H9 (cell line): ENCODE measurements at places on chromosomes 1 and 21. TPM values are rescaled to one million over a fixed set of nuclear protein-coding genes. Genes with fewer than 3 reads are reported as not detected.
A peak's percentile ranks its signal among the peaks of the same experiment; 100 is the strongest.

- H3K36me3 ChIP-seq = no peaks in the 10 kb centered on the region
- H3K27me3 ChIP-seq = no peaks in the 10 kb centered on the region; the same call in 1 of the 2 replicates
- H3K4me1 ChIP-seq = peaks cover 5% of the 10 kb centered on the region; the same call in 1 of the 2 replicates
- no peak overlapping the region for H3K27ac ChIP-seq
- no peak for DNase-seq
Measured at GRCh38 chr1:111906816-111907215, 82.7 kb downstream of the KCND3 start.

DNA sequence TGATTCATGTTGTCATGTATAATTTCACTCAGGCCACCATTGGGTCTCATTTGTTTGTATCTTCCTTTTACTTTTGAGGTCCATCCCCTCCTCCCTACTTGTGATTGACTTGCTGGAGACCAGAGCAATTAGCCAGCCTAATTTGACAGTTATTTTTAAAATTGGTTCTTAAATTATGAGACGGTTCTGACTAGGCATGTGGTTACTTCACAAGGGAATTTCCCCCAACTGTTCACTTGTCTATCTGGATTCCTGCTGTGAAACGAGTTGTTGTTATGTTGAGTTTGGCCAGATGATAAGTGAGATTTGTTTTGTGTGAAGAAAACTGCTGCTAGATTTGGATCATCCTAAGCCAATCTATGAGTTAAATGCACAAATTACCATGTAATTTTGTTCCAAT, 359.1 kb downstream of the BARHL2 start:
- no peak overlapping the region for H3K27ac ChIP-seq
- DNase-seq = no peak
- no peak overlapping the region for H3K4me3 ChIP-seq
- H3K4me1 ChIP-seq = no peaks in the 10 kb centered on the region

GRCh38 chr1:218945050-218945449, 228.6 kb upstream of the LYPLAL1 start:
- H3K4me1 ChIP-seq = no peaks in the 10 kb centered on the region
- no peaks in the 10 kb centered on the region for H3K36me3 ChIP-seq
- no peaks in the 10 kb centered on the region for H3K27me3 ChIP-seq
- H3K27ac ChIP-seq = no peak overlapping the region

DNA sequence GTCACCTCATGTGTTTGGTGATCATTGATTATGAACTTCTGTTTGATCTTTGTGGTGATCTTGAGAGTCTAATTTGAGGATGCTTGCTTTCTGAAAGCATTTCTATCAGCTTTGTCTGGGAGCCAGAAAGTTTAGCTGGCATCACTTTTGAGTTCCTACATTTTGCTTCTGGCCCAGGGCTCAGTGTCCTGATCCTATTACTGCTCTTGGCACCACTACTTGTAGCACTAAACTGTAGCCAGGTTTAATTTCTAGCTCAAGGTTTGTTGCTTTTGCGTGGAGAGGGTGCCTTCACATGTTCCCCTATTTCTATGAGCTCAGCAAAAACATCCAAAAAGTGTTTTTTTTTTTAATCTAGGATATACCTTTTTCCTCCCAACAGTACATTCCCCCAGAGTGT, 9.3 kb downstream of the TTC3 start:
- no peak overlapping the region for H3K4me3 ChIP-seq
- H3K27me3 ChIP-seq = no peaks in the 10 kb centered on the region
- H3K27ac ChIP-seq = no peak overlapping the region
- no peaks in the 10 kb centered on the region for H3K36me3 ChIP-seq

DNA sequence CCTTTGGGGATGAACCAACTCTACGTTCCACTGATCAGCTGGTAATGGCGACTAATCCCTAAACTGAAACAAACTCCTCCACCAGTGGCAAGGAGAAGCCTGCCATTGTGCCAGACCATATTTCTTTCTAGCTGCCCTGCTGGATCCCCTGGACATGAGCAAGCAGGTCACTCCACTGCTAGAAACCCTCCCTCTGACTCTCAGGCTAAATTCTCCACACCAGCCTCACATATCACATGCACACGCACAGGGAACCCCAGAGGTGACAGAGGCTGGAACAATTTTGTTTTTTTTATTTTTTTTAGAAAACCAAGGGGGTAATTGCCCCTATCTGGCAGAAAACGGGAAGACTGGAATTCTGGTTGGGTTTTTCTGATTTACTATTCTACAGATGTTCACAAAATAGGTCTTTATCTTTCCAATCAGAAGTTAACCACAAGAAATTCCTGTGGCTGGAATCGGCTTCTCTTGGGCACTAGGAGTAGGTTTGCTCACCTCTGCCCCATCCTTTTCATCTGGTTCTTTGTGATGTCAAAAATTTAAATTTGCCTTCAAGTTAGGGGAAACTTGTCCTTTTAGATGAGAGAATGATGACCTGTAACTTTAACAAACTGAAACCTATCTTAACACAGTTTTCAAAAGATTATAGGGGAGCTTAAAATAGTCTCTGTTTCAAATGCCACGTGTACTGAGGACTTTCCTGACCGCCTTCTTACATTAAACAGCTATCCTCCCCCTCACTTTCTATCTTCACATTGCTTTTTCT, 258.1 kb downstream of the SDCCAG8 start:
- no peaks in the 10 kb centered on the region; the same call in 1 of the 2 replicates for H3K4me1 ChIP-seq
- H3K27me3 ChIP-seq = no peaks in the 10 kb centered on the region
- no peak for DNase-seq

GRCh38 chr1:229229721-229230139, 41.2 kb upstream of the RAB4A start:
- H3K36me3 ChIP-seq = no peaks in the 10 kb centered on the region
- no peaks in the 10 kb centered on the region for H3K27me3 ChIP-seq
- H3K4me1 ChIP-seq = peaks cover 32% of the 10 kb centered on the region
- peak overlapping the region; percentile 33 for H3K4me3 ChIP-seq
- DNase-seq = no peak

DNA sequence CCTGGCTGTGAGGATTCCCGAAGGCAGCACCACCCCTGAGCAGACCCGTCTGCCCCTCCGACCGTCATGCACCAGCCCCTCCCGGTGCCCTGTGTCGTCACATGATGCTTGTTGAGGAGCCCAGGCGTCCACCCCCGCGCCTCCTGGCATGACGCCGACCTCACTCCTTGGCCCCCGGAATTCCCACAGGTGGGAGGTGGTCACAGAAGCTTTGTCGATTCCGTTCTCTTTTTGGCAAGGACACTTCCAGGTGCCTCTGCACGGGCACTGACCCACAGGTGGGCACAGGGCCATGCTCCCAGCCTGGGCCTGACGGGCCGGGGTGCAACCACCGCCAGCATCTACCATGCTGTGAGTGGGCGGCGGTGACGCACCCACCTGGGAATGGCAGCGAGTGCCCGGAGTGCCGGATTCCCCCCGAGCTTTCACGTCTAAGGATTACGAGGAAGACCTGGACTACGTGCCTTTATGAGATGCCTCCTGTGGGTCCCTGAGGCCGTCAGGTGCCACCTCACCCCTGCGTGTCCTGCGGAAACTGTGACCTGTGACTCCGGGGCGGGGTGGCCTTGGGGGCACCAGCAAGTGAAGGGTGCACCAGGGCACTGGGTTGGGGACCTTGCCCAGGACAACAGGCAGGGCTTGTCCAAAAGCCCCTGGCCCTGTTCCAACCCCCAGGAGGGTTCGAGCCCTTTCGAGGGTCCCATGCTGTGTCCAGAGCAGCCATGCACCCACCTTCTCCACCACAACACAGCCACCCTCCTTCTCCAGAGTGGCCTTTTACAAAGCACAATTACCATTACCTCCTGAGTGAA, 31.4 kb upstream of the COL6A1 start:
- no peak overlapping the region for H3K4me3 ChIP-seq
- H3K27me3 ChIP-seq = no peaks in the 10 kb centered on the region
- H3K4me1 ChIP-seq = no peaks in the 10 kb centered on the region
- H3K36me3 ChIP-seq = no peaks in the 10 kb centered on the region
- DNase-seq = no peak

DNA sequence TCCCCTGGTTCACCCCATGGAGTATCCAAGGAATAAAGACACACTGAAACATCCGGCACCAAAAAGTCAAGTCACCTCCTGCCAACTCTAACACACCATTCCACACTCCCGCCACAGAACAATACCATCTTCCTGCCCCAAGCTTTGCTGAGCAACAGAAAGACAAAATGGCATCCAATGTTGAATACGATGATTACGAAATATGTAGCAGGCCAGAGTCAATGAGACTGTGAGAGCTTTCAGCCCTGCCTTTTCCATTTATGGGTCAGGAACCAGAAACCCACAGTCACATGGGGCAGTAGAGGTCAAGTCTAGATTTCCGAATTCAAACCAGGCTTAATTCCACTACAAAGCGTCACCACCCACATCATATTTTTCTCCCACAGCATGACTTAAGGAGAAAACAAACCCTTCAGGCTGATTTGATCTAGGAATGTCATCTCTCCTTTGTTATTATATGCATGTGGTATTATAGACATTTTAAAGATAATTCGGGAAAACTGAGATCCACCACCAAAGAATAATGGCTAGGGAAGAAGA, 249.8 kb downstream of the SETD4 start:
- no peak for DNase-seq
- no peaks in the 10 kb centered on the region; the same call in 1 of the 2 replicates for H3K4me1 ChIP-seq
- no peaks in the 10 kb centered on the region for H3K36me3 ChIP-seq
- no peaks in the 10 kb centered on the region for H3K27me3 ChIP-seq
- H3K4me3 ChIP-seq = no peak overlapping the region
- H3K27ac ChIP-seq = no peak overlapping the region

- peak; percentile 34 for DNase-seq
- no peak overlapping the region for H3K4me3 ChIP-seq
- no peak overlapping the region for H3K27ac ChIP-seq
- H3K36me3 ChIP-seq = peaks cover 2% of the 10 kb centered on the region
Measured at GRCh38 chr1:203677771-203678170, 51.1 kb downstream of the ATP2B4 start.

Gene LCE2C
- total RNA-seq = not detected in 2 replicates

Gene TTC39A
- total RNA-seq = 7.7 and 9.1 TPM in 2 replicates

Gene FAM163A
- 0.44 and 0.46 TPM in 2 replicates for total RNA-seq

Gene CFHR4
- total RNA-seq = not detected in 2 replicates
